ENCODE measurements at places on chromosomes 4 and X. TPM values are rescaled to one million over a fixed set of nuclear protein-coding genes. Genes with fewer than 3 reads are reported as not detected.

Gene SULT1B1
- total RNA-seq: 1.7 TPM

Gene NUDT10
- 15.5 TPM for total RNA-seq

- no peak for DNase-seq
Measured at GRCh38 chrX:36431819-36432218, 512.3 kb downstream of the CFAP47 start.

DNA sequence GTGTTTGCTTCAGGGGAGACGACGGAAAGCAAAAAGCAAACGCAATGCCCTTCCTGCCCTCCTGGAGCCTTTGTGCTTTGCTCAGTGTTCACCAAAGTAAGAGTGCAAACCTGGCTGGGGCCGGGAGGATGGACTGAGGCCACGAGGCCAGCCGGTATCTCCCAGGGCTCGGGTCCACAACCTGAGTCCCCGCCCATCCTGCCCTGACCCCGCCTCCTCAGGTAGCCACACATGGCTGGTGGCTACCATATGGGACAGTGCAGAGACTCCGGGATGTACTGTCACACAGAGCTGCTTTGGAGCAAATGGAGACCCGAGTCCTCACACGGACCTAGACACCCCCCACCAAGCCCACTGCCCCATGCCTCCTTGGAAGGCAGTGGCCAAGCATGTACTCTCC, 4.8 kb downstream of the ATP2B3 start:
- DNase-seq: no peak

All from vagina (tissue), 2 donors.